Stimulated activated CD4-positive, alpha-beta T cell treated with anti-CD3 and anti-CD28 coated beads, TNF-alpha, amount 100 ng/mL, for 1 hour (primary cell): ENCODE measurements at places on chromosomes 2 and 18.

DNA sequence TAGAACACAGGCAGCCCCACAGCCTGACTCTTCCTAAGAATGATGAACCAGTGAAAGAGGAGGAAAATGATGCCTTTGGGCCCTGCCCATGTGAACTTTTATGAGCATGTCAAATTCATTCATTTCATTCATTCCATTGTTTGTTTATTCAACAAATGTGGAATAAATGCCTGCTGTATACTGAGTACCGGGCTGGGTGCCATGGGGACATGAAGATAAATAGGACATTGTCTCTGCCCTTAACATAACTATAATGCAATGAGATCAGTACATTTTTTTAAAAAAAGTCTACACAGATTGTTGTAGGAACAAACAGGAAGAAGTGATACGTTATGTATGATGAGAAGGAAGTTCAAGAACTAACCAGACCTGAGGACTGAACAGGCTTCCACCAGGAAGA lies 14.7 kb downstream of the MREG start:
- no peak for DNase-seq

DNA sequence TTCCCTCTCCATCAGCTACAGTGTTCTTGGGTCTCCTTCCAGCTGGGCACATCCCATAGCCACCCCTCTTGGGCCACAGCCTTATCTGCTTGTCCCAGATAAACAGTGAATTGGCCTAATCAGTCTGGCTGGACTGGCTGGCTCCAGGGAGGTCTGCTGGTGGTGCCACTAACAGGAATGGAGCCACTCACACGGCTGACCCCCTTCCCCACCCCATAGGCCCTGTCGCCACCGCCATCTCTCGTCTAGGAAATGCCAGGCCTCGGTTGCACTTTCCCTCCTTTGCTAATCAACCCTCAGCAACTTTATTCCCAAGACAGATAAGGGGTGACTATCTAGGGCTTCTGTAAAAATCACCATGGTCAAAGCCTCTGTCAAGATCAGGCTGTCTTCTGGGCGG lies 23.0 kb upstream of the TNP1 start:
- no peak for DNase-seq

DNA sequence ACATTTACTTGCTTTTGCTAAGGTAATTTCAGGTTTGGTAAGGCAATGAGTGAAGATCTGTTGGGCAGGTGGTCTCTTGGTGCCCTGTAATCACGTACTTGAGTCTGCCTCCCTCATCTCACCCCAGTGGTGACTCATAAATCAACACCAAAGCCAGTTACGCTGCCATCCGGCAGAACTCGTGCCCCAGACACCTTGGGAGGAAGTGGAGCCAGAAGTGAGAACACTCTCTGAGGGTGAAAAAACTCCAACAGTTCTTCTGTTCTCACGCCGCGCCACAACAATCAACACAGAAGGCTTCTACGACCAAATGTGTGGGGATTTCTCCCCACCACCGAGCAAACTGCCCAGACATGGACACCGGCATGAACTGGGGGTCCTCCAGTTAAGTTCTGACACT lies 206.2 kb downstream of the ARL4C start:
- peak; percentile 79 for DNase-seq

- DNase-seq = no peak
Observed at GRCh38 chr2:217402761-217403383, 543.0 kb upstream of the TNP1 start.

- DNase-seq = no peak
Observed at GRCh38 chr2:224709301-224709700, 6.9 kb downstream of the CCDC195 start.

GRCh38 chr2:71923887-71924533 lies 223.7 kb downstream of the CYP26B1 start:
- DNase-seq = peak; percentile 16

- DNase-seq = no peak
Observed at GRCh38 chr2:85132397-85132796, 795 bp upstream of the TCF7L1 start.

DNA sequence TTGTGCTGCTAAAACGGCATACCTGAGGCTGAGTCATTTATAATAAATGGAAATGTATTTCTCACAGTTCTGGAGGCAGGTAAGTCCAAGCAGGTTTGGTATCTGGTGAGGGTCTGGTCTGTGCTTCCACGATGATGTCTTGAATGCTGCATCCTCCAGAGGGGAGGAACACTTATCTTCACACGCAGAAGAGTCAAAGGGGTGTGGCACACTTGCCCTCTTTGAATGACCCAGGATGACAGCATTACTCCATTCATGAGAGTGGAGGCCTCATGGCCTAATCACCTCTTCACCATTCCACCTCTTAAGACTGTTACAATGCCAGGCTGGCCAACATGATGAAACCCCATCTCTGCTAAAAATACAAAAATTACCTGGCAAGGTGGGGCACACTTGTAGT lies 61.0 kb downstream of the NCAPH start:
- DNase-seq = no peak

- DNase-seq = no peak
Observed at GRCh38 chr2:67716895-67717396, 319.8 kb downstream of the ETAA1 start.

GRCh38 chr2:213224366-213224765 lies 59.9 kb upstream of the SPAG16 start:
- DNase-seq = no peak

DNA sequence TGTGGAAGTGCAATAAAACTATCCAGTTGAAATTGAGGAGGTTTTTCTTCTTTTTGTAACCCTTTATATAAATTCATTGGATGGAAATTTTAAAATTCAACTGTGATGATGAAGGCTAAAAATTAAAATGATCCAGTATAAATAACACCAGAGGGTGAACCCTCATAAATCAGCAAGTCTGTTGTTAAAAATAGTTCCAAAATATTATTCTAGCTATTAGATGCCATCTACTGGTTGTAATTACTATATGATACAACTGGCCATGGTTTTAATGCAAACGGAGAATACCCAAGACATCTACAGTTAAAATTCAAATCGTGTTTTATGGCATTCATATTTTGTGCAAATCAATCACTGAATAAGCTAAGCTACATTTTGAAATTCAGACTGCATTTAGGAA lies 53.8 kb downstream of the TMEM200C start:
- DNase-seq = no peak

GRCh38 chr2:88639865-88640264 lies 12.6 kb upstream of the EIF2AK3 start:
- no peak for DNase-seq

DNA sequence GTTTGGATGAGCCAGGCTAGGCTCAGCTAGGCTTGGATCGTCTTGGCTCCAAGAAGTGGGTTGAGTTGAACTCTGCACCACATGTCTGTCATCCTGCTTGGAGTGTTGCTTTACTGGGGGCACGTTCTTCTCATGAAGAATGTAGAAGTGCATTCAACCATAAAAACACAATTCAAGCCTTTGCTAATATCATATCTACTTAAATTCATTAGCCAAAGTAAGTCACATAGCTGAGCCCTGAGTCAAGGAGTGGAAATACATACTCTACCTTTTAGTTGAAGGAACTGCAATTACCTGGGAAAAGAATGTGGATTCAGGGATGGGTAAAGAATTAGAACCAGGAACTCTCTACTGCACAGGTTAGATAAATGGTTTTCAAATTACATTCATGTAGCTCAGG lies 360.4 kb upstream of the KCNH7 start:
- DNase-seq = no peak

DNA sequence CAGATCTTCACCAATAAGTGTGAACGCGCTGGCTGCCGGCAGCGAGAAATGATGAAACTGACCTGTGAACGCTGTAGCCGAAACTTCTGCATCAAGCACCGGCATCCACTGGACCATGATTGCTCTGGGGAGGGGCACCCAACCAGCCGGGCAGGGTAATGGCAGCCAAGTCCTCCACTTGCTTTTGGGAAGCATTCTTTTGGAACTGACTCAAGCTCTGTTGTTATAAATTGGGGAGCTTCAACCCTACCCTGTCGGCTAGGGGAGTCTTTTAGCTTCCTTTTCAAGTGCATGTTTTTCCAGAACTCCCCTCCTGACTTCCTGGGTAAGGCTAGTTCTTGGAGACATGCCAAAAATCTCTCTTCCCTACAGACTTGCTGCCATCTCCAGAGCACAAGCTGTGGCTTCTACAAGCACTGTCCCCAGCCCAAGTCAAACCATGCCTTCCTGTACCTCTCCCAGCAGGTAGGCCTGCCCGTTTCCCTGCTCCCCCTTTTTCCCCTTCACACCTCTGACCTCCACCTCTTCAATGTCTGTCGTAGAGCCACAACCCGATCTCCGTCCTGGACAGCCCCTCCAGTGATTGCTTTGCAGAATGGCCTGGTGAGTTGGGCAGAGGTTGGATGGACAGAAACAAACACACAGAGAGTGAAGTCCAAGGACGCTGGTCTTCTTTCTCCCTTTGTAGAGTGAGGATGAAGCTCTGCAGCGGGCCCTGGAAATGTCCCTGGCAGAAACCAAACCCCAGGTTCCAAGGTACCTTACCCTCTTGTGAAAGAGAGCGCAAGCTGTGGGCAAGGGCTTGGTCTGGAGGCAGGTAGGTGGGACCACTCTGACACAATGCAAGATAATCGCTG lies 1.5 kb downstream of the ZFAND2B start:
- no peak for DNase-seq
